ENCODE measurements at places on chromosomes 4 and X. TPM values are rescaled to one million over a fixed set of nuclear protein-coding genes. Genes with fewer than 3 reads are reported as not detected.

The H2BW2 gene
- not detected for total RNA-seq

The GYPA gene
- not detected for total RNA-seq

The TRMT44 gene
- 6.1 TPM for total RNA-seq

The GPRASP1 gene
- total RNA-seq = 0.42 TPM

The CT47B1 gene
- not detected for total RNA-seq

The PCDH11X gene
- not detected for total RNA-seq

The GPR82 gene
- total RNA-seq = not detected

The FGFBP2 gene
- 0.24 TPM for total RNA-seq

The BLTP1 gene
- 6.4 TPM for total RNA-seq

The C1QTNF7 gene
- not detected for total RNA-seq

The UGT2B7 gene
- 0.19 TPM for total RNA-seq

The MAGEA11 gene
- total RNA-seq = not detected

The CENPVL1 gene
- not detected for total RNA-seq

The ADH1B gene
- not detected for total RNA-seq

The TFE3 gene
- total RNA-seq = 52.5 TPM

The TEX13D gene
- total RNA-seq = not detected

The KDR gene
- total RNA-seq = 0.11 TPM

The RPS6KA6 gene
- total RNA-seq = 3.1 TPM

The ALAS2 gene
- not detected for total RNA-seq

The CSAG3 gene
- not detected for total RNA-seq

The GAGE12H gene
- not detected for total RNA-seq

The PPARGC1A gene
- total RNA-seq = not detected
